ENCODE measurements at places on chromosomes 12 and 14. TPM values are rescaled to one million over a fixed set of nuclear protein-coding genes. Genes with fewer than 3 reads are reported as not detected.

The BRI3BP gene
- 6.9 TPM for total RNA-seq

The PLEK2 gene
- 28.0 TPM for total RNA-seq

The STYK1 gene
- 7.3 TPM for total RNA-seq

The NKX2-1 gene
- total RNA-seq = not detected

The DIO2 gene
- total RNA-seq = not detected

The SERPINA1 gene
- total RNA-seq = not detected

The GPR65 gene
- total RNA-seq = under 0.01 TPM
